HS-27A (cell line): ENCODE measurements at places on chromosomes 11 and 22.

GRCh38 chr11:26867286-26867685 is 126.6 kb upstream of the FIBIN start:
- no peak for DNase-seq

DNA sequence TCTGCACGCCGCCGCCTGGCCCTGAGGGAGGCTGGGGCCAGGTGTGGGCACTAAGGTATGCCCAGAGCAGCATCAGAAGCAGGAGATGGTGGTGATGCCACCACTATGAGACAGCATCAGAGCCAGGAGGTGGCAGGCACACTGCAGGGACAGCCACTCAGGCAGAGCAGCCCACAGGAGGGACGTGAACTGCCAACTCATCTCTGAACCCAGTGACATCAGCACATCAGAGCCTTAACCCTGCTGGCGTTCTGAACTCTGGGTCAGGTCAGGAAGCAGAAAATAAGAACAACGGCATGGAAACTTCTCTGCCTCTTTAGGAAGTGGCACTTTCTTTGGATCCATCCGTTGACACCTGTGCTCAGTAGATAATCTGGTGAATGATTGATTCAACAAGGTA is 14.7 kb upstream of the IFT27 start:
- no peak for DNase-seq

GRCh38 chr11:75219869-75220268 is 20.7 kb upstream of the TPBGL start:
- DNase-seq: no peak

- no peak for DNase-seq
Measured at GRCh38 chr11:57763568-57763967, 2.0 kb downstream of the CTNND1 start.

GRCh38 chr11:64461081-64461480 is 102.1 kb downstream of the RPS6KA4 start:
- no peak for DNase-seq

- DNase-seq: no peak
Measured at GRCh38 chr11:35856756-35857155, 87.1 kb upstream of the LDLRAD3 start.

GRCh38 chr11:64762674-64763525 is 3.1 kb upstream of the PYGM start:
- no peak for DNase-seq

GRCh38 chr11:110086892-110087309 is 6.3 kb upstream of the ZC3H12C start:
- DNase-seq: no peak

GRCh38 chr22:44634426-44635321 is 67.3 kb upstream of the PRR5 start:
- DNase-seq: no peak

- DNase-seq: no peak
Measured at GRCh38 chr11:71202966-71203365, 49.4 kb downstream of the SHANK2 start.

GRCh38 chr22:36162127-36163034 is 1.8 kb upstream of the APOL3 start:
- no peak for DNase-seq

DNA sequence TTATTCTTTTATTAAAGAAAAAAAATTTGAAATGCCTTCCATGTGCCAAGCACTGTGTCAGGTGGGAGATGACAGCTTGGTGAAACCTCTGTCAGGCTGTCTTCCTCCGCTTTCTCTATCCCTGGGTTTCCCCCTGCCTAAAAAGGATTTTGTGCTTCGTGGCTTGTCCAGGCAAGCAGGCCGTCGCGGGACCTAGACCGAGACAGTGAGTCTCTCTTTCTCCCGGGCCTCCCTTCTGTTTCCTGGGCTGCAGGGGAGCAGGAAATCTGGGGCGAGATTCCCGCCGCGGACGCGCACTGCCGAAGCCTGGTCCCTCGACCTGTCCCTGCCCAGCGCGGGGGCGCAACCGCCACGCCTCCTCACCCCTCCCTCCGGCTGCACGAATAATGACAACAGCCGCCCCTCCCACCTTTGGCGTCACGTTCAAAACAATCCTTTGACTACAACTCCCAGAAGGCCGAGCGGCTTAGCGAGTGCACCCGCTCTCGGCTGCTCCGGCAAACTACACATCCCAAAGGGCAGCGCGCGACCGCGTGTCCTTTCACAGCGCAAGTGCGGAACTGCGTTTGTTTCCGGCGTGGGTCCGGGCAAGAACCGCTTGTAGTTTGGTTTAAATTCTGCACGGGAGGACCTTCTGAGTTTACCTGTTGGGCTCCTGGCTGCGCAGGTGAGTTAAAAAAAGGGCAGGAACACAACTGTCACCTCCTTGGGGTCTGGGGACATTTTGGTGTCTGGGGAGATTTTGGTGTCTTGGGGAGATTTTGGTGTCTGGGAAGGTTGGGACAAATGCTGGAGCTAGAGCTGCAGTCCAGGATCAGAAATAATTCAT is at the start of gene CLP1:
TSS of gene CLP1 (plus strand) at position 569 of the 829 bp plus-strand sequence. CDS start 1,715 bp downstream, outside the sequence.
- peak; percentile 97 for DNase-seq

DNA sequence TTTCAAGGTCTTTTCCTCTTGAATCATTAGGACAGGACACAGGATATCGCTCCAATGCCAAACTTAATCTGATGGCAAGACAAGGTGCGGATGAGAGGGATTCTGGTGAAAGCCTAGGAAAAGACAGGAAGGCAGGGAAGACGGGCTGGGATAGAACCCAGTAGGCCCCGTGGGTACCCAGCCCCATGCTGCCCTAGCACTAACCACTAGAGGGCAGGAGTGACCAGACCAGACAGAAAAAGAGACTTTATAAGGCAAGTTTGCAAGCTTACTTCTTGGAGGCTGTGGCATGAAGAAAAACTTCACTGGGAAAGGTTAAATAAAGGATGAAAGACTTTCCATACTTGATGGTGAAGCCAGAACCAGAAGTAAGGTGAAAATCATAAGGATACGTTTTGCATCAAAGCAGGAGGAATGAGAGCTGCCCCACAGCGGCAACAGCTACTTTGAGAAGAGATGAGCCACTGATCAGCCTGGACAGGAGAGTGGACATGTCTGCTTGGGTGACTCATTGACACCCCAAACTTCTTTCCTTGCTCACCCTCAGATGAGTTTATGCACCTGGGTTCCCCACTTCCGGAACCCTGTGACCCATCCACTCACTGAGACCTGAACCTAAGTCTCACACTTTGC is 39.8 kb downstream of the SYN3 start:
- no peak for DNase-seq

GRCh38 chr11:35937700-35938099 is 6.2 kb upstream of the LDLRAD3 start:
- DNase-seq: no peak

- DNase-seq: no peak
Measured at GRCh38 chr11:93530468-93530826, 12.7 kb downstream of the SMCO4 start.

DNA sequence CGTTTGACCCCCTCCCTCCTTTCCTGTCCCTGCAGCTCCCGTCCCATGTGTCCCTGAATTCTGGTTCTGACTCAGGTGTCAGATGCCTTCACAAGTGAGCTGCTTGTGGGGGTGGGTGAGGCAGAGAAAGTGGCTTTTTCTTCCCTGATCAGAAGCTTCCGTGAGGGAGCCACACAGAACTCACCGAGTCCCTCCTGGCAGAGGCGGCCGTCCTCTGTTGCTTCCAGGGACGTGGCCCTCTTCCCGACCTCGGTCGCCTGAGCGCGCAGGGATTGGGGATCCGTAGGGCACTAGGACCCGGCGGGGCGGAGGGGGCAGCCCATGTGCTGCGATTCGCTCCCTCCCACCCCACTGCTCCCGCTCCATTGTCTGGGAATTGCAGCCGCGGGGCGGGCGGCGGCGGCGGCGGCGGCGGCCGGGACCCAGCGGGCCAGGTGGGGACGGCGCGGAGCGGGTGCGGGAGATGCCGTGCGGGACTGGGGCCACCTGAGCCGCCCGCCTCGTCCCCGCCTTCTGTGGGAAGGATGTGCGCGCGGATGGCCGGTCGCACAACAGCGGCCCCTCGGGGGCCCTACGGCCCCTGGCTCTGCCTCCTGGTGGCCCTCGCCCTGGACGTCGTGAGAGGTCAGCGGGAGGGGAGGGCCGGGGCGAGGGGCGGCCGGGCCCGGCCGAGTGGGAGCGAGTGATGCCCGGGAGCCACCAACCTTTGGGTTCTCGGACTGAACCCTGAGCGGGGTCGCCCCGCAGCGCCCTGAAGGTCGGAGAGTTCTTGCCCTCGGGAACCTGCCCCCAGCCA is at the start of gene TMEM132A:
TSS of gene TMEM132A (plus strand) at position 351 of the 796 bp plus-strand sequence. CDS start at position 525, 174 bp downstream.
- DNase-seq: no peak

DNA sequence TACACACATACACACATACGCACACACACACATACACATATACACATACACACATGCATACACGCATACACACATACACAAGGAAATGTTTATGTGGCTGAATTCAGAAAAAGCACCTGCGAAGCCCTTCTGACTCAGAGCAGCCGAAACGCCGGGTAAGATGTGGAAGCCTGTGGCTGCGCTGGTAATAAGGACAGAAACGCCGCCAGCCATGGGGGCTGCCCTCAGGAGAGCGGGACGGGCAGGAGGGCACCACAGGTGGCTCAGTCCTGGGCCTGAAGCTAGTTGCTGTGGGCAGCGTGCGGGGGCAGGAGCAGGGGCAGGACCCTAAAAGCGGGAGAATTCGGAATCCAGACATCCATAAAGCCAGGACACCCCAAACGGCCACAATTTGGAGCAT is 378.3 kb downstream of the BRD1 start:
- no peak for DNase-seq
